GM18507 (cell line): ENCODE measurements at places on chromosomes 11 and 22.

- no peak for DNase-seq
These were observed 1.0 kb upstream of the BRSK2 start for GRCh38 chr11:1388763-1389102.

DNA sequence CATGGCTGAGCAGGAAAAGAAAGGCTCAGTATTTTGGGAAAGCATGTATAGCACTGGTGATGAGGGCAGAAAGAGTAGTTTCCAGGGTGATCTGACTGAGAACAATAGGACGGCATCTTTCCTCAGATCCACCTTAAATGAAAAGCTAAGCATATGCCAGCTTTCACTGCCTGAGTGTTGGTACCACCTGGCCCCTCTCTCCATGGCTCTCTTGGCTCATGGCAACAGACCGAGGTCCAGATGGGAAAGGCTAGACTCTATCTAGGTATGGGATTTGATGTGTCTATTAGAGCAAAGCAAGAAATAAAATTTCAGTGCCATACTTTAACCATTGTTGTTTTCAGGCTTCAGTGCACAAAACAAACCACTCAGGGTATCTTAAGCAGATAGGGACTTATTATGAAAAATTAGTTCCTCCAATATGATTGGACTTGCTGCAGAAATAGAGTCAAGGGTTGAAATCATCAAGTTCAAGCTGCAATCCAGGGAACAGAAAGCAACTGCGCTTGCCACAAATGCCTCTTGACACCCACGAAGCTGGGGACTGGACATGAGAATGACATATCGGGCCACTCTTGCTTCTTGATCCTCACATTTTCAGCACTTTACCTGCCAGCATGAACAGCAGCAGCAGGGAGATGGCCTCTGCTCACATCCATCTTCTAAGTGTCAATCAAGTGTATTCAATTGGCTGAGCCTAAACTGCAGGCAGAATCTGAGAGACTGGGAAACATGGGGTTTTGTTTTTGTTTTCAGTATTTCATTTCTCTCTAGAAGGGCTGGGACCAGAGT is 64.0 kb upstream of the SNX19 start:
- no peak for DNase-seq

DNA sequence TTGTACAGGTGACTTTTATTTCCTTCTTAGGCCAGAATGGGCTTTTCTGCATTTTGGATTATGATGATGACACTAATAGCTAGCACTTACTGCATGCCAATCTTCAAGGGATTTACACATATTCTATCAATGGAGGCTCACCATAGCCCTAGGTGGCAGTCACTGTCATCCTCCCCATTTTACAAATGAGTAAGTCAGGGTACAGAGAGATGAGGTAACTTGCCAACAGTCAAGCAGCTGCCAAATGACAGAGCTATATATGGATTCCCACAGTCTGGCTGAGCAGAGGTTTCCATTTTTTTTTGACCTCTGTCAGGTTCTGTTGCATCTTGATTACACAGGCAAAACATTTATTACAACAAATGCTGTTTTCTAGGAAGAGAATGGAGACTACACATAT is 23.8 kb upstream of the C11orf96 start:
- no peak for DNase-seq

DNA sequence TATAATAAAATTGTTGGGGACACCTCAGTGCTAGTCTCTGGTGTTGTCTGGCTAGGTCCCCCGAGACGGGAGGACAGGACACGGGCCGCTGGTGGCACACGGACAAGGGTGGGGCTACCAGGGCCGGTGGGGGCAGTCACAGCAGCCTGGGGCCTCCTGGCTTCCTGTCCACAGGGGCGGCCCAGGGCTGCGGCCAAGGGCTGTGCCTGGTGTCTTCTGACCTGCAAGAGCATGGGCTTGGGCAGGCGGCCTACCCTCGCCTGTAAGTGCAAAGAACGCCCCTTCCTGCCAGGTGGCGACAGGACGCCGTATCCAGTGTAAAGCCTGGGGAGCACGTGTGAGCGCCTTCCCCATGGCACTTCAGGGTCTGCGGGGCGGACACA is 3.6 kb downstream of the LRFN4 start:
- DNase-seq = no peak

- no peak for DNase-seq
These were observed 30.4 kb downstream of the NEAT1 start for GRCh38 chr11:65452806-65453490.

- no peak for DNase-seq
These were observed 201.9 kb downstream of the DDX10 start for GRCh38 chr11:108866781-108867180.

DNA sequence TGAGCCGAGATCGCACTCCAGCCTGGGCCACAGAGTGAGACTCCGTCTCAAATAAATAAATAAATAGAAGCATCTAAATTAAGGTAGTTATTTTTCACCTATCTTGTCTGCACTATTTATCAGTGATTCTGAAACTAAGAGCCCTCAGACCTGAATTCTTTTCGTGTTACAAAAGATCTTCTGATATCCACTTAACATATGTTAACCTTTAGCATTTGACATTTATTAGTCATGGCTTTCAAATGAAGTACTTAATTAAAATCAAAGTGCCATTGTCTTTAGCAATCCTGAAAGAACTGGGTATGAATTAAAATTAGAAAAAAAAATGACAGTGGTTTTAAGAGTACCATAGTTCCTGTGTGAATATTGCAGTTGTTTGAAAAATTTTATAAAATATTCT is 99.1 kb upstream of the TIMP3 start:
- DNase-seq = no peak

DNA sequence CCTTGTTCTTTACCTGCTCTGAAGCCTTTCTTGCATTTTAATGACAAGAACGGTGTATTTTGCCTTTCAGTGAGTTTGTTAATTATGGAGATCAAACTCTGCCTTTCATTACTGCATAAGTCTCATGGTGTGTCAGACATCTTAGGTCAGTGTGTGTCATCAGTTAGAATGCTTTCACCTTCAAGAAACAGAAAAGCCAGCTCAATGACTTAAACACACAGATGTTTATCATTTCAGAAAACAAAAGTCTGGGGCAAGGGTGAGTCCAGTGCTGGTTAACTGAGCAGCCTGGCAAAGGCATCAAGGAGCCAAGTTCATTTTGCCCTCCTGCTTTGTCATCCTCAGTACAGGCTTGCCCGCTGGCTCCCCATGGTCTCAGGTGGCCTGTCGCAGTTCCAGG is 54.5 kb downstream of the PACS1 start:
- DNase-seq = no peak

GRCh38 chr22:19442166-19442565 is 5.3 kb downstream of the C22orf39 start:
- DNase-seq = no peak

DNA sequence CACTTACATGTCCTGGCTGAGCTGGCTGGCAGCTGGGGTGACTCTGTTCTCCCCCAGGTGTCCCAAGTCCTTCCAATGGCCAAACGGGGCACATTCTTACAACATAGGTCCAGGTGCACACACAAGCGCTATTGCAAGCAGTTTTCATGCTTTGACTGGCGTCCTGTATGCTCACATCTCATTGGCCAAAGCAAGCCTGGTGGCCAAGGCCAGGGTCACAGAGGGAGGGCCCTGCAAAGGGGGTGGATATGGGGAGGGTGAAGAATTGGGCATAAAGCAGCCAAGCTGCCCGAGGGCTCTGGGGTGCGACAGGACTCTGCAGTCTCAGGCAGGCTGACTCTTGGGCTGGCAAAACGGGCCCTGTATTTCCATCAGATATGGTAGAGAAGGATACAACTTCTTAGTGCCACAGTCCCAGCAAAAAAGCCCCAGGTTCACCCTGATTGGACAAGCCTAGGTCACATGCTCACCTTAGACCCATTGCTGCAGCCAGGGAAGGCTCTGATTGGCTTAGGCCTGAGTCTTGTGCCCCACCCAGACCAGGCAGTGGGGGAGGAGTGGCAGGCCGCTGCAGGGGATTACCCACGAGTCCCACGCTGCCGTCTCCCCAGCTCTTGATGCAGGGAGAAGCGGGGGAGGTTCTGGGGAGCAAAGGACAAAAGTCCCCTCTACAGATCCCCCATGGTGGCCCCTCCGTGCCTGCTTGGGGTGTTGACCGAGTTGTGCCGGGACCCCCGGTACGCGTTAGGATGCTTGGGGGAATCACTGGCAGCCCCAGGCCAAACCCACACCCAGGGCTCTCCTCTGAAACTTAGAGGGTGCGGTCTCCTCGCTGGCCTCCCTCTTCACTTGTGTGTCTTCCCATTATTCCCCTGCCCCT is 110.8 kb downstream of the ARHGAP8 start:
- DNase-seq = no peak

DNA sequence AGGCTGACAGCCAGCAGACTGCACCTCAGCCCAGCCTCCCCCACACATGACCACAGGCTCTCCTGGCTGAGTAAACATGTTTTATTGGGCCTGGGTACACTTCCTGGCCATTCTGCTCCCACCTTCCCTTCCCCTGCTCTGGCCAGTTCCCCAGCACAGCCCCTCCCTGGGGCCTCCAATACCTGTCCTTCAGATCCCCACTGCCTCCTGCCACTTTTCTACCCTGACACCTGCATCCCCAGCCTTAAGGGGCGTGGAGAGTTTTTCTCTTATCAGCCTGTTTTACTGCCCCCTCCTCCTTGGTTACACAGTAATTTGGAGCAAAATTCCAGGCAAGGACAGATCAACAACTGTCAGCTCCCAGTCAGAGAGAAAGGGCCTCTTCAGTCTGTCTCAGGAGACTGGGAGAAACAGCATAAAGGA is at the start of gene ISX:
Gene ISX (plus strand): TSS at position 363 of the 423 bp plus-strand sequence. CDS start 930 bp downstream, outside the sequence.
- DNase-seq = no peak

- DNase-seq = no peak
These were observed 683 bp upstream of the SYTL2 start for GRCh38 chr11:85811624-85812023.

GRCh38 chr22:25213221-25213620 is 6.2 kb upstream of the CRYBB2 start:
- no peak for DNase-seq

GRCh38 chr22:19173047-19174035 is 5.2 kb downstream of the SLC25A1 start:
- DNase-seq = no peak

GRCh38 chr11:14585438-14585837 is 58.2 kb upstream of the PDE3B start:
- DNase-seq = no peak

DNA sequence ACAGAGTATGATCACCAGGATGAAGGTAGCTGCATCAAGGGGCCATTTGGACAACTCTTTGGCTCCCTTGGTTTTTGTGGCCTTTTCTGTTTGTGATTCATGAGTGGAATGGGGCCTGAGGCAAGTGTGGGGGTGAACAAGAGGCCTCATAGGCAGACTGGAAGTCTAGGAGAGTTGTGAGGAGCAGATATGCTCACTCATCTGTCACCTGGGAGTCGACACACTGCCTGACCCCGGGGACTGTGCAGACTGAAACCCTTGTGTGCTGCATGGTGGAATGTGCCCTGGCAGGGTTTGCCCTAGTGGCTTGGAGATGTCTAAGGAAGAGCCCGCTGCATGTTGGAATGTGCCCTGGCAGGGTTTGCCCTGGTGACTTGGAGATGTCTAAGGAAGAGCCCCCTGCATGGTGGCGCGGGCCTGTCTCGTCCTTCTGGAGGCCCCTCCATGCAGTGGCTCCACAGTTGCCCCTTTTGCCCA is 60.0 kb downstream of the MED15 start:
- no peak for DNase-seq

DNA sequence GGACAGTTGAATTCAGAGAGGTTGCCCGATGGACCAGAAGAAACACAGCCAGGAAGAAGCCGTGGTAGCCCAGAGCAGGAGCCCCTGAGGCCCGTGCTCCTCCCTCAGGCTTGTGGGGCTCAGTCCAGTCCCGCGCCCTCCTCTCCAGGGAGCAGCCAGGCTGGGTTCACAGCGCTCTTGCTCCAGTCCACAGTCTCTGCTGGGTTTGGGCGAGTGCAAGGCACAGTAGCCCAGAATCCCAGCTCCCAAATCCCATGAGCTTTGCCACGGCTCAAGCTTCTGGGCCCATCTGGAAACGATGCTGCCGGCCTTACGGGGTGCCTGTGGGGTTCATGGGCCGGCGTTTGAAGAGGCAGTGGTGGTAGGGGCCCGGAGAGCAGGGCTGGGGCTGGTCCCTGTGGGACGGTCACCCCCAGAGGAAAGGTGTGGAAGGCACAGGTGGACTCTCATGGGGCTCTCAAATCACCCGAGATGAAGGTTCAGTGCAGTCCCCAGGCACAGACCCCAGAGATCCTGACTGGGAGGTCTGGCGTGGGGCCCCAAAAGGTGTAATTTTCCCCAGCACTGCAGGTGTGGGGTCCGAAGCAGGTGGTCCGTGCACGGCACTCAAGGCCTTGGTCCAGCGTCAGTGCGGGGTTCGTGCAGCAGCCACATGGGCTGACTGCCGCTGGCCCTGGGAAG is 30.6 kb upstream of the ATXN10 start:
- DNase-seq = no peak

GRCh38 chr11:69670158-69670845 is 4.9 kb downstream of the LTO1 start:
- peak; percentile 69 for DNase-seq

- DNase-seq = no peak
These were observed 41.7 kb downstream of the TBX1 start for GRCh38 chr22:19802001-19802893.

- no peak for DNase-seq
These were observed 17.2 kb downstream of the MYEOV start for GRCh38 chr11:69310934-69311766.

- no peak for DNase-seq
These were observed 97.6 kb downstream of the SWAP70 start for GRCh38 chr11:9761441-9761945.

DNA sequence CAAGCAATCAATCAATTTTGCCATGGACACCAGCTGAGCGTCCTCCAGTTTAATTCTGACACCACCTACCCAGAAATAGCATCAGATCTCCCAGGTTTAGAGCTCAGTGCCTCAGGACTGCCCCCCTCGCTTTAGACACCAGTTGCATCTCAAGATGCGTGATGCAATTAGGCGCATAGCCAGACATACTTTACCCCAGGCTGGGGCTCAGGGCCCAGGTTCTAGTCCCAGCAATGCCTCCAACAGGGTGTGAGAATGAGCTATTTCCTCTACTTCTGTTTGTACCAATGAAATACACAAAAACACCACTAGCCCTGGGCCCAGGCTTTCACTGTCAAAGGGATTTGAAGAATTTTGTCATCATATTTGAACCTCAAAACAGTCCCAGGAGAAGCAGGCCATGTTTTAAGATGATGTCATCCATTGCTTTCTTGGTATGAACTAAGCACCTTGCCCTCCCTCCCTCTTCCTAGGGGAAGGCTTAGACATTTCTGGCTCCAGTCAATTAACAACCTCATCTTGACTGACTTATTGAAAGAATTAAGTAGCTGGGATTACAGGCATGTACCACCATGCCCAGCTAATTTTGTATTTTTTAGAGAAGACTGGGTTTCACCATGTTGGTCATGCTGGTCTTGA is 61.5 kb upstream of the INCENP start:
- DNase-seq = no peak

DNA sequence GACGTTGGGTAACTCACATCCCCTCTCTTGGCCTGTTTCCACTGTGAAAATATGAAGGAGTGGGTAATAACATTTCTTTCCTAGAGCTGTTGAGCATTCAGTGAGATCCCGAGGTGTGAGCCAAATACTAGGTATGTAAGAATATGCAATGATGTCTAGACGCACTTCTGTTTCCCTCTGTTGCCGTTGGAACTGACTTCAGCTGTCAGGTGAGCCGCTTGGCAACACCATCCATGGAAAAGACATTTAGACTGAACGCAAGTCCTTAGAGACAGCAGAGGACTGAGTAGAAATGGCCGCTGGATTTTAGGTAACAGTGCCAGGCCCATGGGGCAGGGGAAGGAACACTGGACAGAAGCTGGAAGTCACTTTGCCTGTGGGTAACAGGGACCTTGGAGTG is 29.5 kb upstream of the SHANK2 start:
- DNase-seq = no peak
